ENCODE measurements at places on chromosomes 2 and 18.

GRCh38 chr2:209472871-209473270 is 49.0 kb downstream of the MAP2 start:
- DNase-seq: peak; percentile 86

- DNase-seq: no peak
Observed at GRCh38 chr2:12921321-12921720, 204.6 kb downstream of the TRIB2 start.

GRCh38 chr18:43932140-43932539 is 654.9 kb upstream of the SYT4 start:
- no peak for DNase-seq

DNA sequence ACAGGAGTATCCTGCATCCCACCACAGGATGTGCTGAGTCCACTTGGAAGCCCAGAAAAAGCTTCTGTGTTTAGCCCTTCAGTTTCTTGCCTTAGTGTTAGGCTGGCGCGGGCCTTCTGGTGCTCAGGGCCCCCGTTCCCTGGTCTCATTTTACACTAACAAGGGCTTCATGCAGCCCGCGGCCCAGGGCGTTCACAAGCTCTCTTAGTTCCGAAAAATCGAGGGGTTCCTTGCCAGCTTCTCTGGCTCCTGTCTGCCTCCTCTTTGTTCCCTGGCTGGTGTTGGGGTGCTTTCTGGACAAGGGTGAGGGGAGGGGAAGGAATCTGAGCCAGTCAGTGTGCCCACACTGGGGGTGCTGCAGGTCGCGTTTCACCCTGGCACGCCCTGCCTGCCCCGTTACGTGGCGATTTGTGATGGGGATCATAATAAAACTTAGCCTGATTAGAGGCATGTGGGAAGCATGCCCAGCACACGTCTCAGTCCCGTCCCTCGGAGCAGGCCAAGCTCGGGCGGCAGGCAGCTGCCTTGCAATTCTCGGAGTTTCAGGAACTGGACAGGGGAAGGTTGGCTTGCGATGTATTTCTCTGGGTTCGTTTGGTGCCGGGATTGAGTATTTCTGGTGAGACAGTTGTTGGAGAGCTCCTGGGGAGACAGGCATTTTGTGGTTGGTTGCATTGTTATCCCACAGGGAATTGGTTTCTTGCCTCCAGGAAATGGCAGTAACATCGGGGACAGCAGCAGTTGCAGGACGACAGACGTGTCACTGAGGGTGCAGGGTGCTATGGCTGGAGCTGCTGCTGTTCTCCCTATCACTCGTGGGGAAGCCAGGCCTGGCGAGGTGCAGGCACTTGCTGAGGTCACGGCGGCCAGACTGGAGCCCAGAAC is 22.9 kb downstream of the SH3BP4 start:
- peak; percentile 71 for DNase-seq

DNA sequence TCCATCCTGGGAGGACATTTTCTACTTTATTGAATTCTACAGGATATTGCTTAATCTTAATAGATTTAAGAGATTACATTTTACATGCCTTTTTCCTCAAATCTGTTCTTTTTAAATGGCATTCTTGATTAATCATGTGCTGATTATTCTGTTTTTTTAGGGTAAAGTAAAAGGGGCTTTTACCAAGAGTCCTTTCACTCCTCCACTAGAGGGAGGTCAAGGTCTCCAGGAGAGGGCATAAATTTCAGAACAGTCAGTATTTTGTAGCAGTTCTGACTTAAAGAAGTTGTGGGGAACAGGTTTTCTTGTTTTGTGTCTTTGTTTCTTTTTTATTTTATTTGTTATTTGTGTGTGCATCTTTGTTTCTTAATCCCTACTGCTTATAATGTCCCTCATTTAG is 25.4 kb downstream of the WDR75 start:
- peak; percentile 74 for DNase-seq

DNA sequence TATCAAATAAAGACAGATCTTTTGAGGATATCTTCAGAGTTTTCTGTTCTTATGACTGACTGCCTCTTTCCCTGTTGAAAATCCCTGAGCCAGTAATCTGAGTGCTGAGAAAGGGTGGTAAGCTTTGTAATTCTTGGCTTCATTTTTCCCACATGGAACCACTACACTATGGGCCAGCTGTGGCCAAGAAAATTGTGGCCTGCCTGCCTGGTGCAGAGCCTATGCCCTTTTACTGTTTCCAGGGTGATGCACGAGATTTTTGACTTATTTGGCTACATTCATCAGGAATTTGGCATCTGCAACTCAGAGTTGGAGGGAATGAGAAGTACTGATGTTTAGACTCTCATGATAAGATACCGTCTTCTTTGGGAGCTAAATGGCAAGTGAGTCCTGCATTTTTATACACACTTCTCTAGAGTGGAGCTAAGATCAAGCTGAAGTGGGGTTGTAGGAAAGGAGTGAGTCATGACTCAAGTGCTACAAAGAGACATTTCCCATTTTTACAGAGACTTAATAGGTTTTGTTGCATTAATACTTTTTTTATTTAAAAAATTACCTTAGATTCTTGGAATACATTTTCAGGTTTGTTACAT is 328.2 kb upstream of the CDH7 start:
- DNase-seq: no peak

DNA sequence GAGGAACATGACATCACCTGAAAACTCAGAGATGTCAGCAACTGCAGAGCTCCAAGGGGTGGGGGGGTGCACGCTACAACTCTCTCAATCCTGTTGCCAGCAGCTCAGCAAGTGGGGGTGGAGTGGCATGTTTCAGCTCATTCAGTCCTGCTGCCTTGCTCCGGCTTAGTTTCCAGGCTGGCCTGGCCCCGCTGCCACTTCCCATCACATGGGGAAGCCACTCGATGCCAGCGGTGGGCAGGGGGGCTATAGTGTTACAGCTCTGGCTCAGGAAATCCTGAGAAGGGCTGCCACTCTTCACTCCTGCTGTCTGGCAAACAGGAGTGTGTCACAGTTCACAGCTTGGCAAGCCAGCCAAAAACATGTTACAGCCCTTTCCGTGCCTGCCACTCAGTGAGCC is 356.5 kb upstream of the GULP1 start:
- no peak for DNase-seq

DNA sequence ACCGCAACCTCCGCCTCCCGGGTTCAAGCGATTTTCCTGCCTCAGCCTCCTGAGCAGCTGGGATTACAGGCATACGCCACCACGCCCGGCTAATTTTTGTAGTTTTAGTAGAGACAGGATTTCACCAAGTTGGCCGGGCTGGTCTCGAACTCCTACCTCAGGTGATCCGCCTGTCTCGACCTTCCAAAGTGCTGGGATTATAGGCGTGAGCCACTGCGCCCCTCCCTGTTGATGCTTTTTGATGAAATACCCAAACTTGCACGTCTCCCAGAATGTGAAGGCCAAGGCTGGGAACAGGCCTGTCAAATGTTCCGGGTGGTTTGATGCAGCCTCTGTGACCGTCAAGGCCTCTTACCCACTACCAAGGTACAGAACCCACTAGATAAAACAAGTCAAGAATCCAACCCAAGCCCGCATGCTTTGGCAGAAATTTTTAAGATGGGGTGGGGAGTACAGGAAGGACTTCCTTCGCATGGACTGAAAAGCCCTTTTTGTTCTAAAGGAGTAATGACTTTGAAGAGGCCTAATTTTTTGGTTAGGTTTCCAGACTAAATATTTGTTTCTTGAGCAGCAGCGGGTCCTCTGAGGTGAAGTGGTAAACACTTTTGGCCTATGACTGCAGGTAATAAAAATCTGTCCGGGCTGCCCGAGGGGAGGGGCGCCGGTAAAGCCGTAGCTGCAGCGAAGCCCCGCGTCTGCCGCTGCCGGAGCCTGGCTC is 3.7 kb upstream of the EVX2 start:
- DNase-seq: no peak

DNA sequence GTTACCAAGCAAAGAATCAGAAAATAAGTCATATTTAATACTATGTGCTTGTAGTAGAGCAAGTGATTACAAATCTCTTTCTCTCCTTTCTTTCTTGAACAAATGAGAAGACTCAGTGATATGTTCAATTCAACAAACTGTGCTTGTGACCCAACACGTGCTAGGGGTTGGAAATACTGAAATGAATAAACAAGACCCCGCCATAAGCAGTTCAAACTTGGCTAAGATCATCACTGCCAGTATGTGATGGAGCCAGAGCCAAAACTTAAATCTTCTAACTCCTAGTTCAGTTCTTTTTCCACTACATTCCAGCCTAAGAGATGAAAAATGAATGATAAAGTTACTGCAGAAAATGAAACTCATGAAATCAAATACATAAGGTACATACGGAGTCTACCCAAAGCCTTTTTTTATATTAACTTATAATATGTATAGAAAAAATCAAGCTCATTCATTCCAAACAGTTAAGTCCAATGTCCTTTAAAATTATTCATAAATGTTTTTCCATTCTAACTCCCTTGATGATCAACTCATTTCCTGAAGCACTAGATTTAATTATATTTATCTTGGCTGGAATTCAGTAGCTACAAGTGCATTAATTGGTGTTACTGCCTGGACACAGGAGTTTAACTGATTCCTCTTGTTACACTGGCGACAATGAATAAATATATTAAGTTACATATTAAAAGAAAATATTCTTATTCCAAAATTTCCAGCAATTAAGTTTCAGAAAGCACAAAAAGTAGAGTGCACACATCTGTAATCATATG is 36.0 kb downstream of the GALNT3 start:
- DNase-seq: no peak

GRCh38 chr2:216960671-216961268 is 100.9 kb upstream of the TNP1 start:
- no peak for DNase-seq

GRCh38 chr2:142435847-142436246 is 305.0 kb upstream of the LRP1B start:
- no peak for DNase-seq
